ENCODE measurements at places on chromosomes 7 and 10. TPM values are rescaled to one million over a fixed set of nuclear protein-coding genes. Genes with fewer than 3 reads are reported as not detected.

DNA sequence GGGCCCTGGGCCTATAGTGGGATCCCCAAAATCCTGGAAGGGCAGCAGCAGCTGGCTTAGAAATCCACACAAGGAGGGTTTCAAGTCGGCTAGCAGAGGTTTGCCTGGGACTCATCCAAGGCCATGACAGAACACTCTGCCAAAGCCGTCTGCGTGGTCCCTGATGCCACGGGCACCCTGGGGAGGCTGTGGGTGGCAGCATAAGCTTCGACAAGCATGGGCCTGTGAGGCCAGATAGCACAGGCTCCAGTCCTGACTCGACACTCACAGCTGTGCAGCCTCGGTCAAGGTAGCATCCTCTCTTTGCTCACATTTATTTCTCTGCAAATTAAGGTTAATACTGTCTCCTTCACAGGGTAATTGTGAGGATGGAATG is 138.3 kb downstream of the JCAD start:
- no peak overlapping the region for H3K27ac ChIP-seq
- DNase-seq: no peak
- no peaks in the 10 kb centered on the region for H3K27me3 ChIP-seq
- H3K36me3 ChIP-seq: no peaks in the 10 kb centered on the region
- H3K4me1 ChIP-seq: no peaks in the 10 kb centered on the region

AFAP1L2 gene
- total RNA-seq: 21.0 TPM

- no peak overlapping the region for H3K4me3 ChIP-seq
- H3K27me3 ChIP-seq: no peaks in the 10 kb centered on the region
- peaks cover 6% of the 10 kb centered on the region for H3K4me1 ChIP-seq
- H3K36me3 ChIP-seq: no peaks in the 10 kb centered on the region
Measured at GRCh38 chr10:3484306-3485056, 300.5 kb downstream of the KLF6 start.

DNA sequence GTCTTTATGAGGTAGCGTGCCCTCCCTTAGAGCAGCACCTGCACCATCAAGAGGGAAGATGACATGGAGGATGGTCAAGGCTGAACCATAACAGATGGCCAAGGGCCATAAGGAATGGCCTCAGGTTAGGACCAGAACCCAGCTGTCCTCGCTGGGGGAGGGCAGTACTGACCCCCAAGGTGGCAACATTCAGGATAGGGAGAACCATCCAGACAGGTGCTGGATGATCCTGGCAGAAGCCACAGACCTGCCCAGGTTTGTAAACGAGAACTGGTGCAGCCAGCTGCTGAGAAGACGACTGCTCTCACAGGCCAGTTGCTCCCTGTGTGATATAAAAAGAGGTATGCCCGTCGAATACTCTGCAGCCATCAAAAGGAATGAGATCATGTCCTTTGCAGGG is 320.4 kb downstream of the GLRX3 start:
- no peak overlapping the region for H3K27ac ChIP-seq
- H3K27me3 ChIP-seq: no peaks in the 10 kb centered on the region
- no peaks in the 10 kb centered on the region for H3K4me1 ChIP-seq
- no peak for DNase-seq
- no peak overlapping the region for H3K4me3 ChIP-seq
- no peaks in the 10 kb centered on the region for H3K36me3 ChIP-seq

- H3K27me3 ChIP-seq: no peaks in the 10 kb centered on the region
- H3K4me1 ChIP-seq: no peaks in the 10 kb centered on the region
- no peak overlapping the region for H3K27ac ChIP-seq
Measured at GRCh38 chr7:21044913-21045568, 258.4 kb upstream of the SP8 start.

- H3K4me3 ChIP-seq: no peak overlapping the region
- no peak overlapping the region for H3K27ac ChIP-seq
- no peaks in the 10 kb centered on the region for H3K27me3 ChIP-seq
- DNase-seq: no peak
- H3K4me1 ChIP-seq: no peaks in the 10 kb centered on the region
Measured at GRCh38 chr7:16369855-16370254, 51.5 kb downstream of the CRPPA start.

PRSS37 gene
- not detected for total RNA-seq

TDRD1 gene
- total RNA-seq: 0.25 TPM

GOLGA7B gene
- total RNA-seq: 0.23 TPM

GRCh38 chr10:52198540-52198939 is 115.5 kb upstream of the DKK1 start:
- DNase-seq: peak; percentile 38
- no peak overlapping the region for H3K27ac ChIP-seq
- H3K27me3 ChIP-seq: no peaks in the 10 kb centered on the region
- H3K4me1 ChIP-seq: no peaks in the 10 kb centered on the region
- H3K36me3 ChIP-seq: no peaks in the 10 kb centered on the region

DNA sequence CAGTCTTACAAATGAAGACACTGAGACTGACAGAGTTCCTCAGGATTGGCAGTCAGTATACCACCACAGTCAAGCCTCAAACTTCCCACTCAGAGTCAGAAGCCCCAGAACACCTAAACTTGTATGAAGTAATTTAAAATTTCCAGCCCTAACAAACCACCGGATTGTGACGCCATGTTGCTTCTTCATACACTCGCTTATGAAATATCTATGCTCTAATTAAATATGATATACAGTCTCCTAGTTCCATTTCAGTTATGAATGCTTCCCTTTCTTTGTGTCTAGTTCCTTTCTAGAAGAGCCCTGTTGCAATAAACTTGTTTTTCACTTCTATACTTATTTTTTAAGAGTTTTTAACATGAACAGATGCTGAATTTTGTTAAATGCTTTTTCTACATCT is 172.0 kb upstream of the NOBOX start:
- no peaks in the 10 kb centered on the region for H3K36me3 ChIP-seq
- H3K27me3 ChIP-seq: no peaks in the 10 kb centered on the region
- no peaks in the 10 kb centered on the region for H3K4me1 ChIP-seq
- no peak overlapping the region for H3K4me3 ChIP-seq

DPP6 gene
- total RNA-seq: 1.2 TPM

PDE6C gene
- total RNA-seq: not detected

KNDC1 gene
- total RNA-seq: 7.5 TPM

DNA sequence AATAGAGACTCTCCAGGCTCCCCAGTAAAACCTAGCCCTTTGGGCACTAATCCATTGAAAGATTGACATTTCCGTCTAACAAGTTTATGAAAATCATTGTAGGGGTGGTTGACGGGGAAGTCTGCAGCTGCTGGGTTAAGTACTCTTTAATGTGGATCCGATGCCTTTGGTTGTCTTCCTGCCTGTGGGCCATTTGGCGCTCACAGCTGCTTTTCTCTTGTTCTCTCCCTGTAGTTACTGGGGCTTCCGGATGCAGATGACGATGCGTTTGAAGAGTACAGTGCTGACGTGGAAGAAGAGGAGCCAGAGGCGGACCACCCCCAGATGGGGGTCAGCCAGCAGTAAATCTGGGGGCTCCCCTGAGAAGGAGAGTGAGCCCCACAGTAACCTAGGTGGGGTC is 22.4 kb downstream of the MTURN start:
- no peaks in the 10 kb centered on the region for H3K27me3 ChIP-seq
- H3K27ac ChIP-seq: no peak overlapping the region
- H3K4me3 ChIP-seq: no peak overlapping the region

GRCh38 chr7:116447436-116447835 is 52.1 kb upstream of the CAV2 start:
- no peak overlapping the region for H3K27ac ChIP-seq
- H3K27me3 ChIP-seq: no peaks in the 10 kb centered on the region
- DNase-seq: no peak
- H3K4me3 ChIP-seq: no peak overlapping the region
- peaks cover 5% of the 10 kb centered on the region for H3K4me1 ChIP-seq

P4HA1 gene
- total RNA-seq: 29.2 TPM

RNLS gene
- 11.6 TPM for total RNA-seq

SPDYE2 gene
- 0.23 TPM for total RNA-seq

HOXA13 gene
- total RNA-seq: not detected

DNA sequence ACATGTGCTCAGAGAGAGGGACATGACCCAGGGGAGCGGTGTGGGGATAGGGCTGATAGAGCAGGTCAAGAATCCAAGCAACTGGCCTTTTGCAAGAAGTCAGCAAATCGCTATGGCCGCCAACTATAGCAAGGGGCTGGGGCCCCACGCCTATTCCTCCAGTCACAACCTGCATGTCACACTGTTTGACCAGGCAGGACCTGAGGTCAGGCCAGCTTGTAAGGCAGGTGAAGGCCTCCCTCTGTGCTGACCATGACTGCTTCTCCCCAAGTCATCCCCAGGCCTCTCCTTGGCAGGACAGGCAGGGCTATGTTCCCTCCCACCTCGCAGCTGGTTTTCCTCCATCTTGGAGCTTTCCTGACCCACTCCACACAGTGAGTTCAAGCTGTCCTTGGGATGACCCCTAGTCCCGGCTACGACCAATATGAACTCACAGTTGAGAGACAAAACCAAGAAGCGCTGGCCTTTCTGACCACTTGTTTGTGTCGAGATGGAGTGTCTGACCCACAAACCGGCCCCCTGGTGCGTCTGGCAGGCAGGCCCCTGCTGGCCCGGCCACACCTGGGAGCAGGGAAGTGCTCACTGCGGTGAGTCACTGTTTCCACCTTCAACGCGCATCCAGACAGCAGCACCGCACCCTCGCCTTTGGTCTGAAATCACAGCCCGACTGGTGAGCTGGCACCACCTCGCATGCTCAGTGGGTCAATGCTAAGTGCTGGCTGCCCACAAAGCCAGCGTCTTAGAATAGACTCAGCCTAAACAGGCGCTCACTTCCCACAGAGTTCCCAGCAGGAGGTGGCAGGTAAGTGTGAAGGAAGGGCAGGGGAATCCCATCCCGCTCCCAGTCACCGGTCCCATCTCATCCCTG is 81.4 kb downstream of the VWA2 start:
- H3K4me3 ChIP-seq: no peak overlapping the region
- no peak overlapping the region for H3K27ac ChIP-seq
- DNase-seq: peak; percentile 34
- no peaks in the 10 kb centered on the region for H3K36me3 ChIP-seq
- H3K27me3 ChIP-seq: no peaks in the 10 kb centered on the region

- no peaks in the 10 kb centered on the region for H3K27me3 ChIP-seq
- no peak overlapping the region for H3K27ac ChIP-seq
- no peaks in the 10 kb centered on the region for H3K36me3 ChIP-seq
Measured at GRCh38 chr7:30247541-30248401, 36.6 kb upstream of the ZNRF2 start.

GRCh38 chr7:121267612-121268011 is 61.2 kb upstream of the WNT16 start:
- H3K36me3 ChIP-seq: peaks cover 8% of the 10 kb centered on the region
- H3K27ac ChIP-seq: no peak overlapping the region
- no peaks in the 10 kb centered on the region for H3K4me1 ChIP-seq
- DNase-seq: no peak
- no peak overlapping the region for H3K4me3 ChIP-seq

GRCh38 chr7:32033006-32033405 is 37.2 kb downstream of the PDE1C start:
- H3K27ac ChIP-seq: peak overlapping the region; percentile 2
- no peaks in the 10 kb centered on the region for H3K4me1 ChIP-seq
- H3K27me3 ChIP-seq: no peaks in the 10 kb centered on the region

TBRG4 gene
- total RNA-seq: 65.6 TPM

DNA sequence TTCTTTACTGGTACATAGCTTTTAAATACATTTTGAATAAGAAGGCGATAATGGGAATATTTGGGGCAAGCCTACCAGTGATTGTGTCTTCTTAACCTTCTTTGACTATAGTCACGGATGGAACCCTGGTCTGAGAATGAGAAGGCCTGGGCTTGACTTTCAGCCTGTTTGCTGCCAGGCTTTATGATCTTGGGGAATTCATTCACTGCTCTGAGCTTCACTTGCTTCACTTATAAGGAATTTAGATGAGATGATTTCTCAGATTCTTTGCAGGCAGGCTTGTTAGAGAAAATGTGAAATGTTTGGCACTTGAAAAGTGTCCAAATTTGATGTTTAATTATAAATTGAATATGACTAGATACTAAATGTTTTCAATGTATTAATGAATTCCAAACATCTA is 42.5 kb downstream of the NUP205 start:
- DNase-seq: no peak
- H3K27ac ChIP-seq: no peak overlapping the region
- no peaks in the 10 kb centered on the region for H3K27me3 ChIP-seq
- H3K36me3 ChIP-seq: peaks cover 10% of the 10 kb centered on the region

VSIR gene
- total RNA-seq: 55.2 TPM

Data from lung (tissue), 17 donors.